ACHN (cell line): ENCODE measurements at places on chromosomes 2 and 18.

- no peak for DNase-seq
Measured at GRCh38 chr2:135650721-135651120, 90.9 kb upstream of the UBXN4 start.

- no peak for DNase-seq
Measured at GRCh38 chr2:134502104-134502503, 216.7 kb downstream of the TMEM163 start.

DNA sequence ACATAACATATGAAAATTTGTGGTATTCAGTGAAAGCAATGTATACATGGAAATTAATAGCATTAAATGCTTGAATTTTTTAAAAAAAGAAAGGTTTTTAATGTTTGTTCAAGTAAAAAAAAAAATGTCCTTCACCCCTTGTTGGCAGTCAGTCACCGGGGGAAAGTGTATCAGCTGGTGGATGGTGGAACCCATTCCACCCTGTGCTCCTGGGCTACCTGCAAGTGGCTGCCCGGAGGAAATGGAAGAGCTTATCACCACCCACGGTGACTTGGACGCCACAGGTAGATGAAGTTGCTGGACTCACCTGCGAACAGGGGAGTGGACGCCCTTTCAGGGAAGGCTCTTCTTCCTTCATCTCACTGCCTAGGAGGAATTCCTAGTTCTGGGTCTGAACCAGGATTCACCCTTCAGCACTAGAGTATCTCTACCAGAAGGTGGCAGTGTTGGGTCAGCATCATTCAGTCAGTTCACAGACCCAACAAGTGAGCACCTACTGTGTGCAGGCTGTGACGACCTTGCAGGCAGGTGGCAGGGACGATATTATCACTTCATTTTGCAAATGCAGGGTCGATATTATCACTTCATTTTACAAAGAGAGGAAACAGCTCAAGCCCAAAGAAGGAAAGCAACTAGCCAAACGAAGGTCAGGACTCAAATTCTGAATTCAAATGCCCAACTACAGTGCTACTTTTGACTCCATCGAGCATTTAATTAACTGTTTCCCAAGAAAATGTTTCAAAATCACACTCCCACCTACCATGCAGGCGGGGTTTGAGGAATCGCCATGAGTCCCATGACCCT, 35.8 kb downstream of the CIB4 start:
- DNase-seq, result peak; percentile 55

DNA sequence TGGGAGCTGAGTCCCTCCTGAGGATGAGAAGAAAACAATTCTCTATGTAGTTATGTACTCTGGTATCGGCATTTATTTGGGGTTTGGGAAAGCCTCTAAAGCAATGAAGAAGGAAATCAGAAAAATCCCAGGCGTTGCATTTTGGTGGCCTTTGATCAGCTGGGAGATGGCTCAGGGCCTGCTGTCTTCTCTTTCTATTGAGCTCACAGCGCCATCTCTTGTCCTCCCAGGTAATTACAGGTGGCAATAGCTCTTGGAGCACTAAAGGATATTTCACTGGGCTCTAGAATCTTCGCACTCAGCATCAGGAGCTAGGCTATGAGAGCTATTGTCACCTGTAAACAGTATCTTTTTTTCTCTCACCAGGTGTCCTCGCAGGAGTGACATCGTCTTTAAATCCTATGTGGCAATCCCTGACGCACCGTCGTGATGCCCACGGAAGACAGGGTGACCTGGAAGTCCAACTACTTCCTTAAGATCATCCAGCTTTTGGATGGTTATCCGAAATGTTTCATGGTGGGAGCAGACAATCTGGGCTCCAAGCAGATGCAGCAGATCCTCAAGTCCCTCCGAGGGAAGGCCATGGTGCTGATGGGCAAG, 76.1 kb upstream of the PMAIP1 start:
- DNase-seq, result peak; percentile 76

DNA sequence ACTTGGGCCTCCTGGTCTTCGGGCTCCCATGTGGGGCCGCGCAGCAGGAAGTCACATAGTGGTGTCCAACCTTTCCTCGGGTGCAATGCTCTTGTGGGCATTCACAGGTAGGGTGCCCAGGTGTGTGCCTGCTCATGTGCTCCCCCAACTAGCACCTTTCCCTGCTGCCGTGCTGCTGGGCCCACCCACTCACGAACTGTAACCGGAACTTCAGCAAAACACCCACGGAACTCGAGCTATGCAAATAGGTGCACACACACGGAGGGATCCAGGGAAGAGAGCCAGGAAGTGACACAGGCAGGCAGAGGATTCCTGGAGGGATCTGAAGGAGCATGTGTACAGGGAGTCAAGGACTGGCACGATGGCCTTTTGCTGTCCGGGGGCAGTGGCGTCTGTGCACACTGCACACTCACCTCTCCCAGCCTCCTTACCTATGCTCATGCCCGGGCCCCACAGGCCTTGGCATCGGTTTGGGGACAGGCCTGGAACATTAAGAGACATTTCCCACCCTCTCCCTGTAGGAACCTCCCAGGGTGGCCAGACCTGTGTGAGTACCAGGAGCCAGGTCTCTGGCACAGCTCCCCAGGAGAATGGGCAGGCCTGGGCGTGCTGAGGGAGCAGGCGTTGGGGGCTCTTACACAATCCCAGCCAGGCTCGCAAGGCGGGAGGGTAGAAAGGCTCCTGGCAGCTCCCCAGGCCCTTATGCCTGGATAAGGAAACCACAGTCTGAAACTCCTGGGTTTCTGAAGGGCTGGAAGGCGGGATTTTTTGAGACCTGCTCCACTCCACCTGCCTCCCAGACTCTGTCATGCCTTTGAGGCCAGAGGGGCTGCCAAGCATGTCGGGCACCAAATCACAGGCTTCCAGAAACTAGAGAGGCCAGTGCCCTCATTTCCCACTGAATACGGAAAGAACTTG, 6.6 kb upstream of the PTMA start:
- no peak for DNase-seq

DNA sequence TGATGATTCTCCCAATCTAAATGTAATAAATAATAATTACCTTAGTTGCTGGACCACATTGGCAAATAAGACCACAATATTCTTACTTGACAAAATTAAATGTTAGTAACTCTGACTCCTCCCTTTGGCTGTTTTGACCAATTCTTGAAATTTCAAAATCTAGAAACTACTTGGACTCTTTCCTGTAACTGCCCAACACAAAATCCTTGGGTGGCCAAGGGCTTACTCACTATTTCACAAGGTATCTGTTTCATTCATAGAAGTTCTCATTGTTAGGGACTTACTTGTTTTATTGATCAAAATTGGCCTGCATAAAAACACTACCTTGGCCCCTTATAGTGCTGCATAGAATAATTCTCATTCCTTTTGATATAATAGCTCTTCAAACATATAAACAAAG, 19.4 kb downstream of the CDH20 start:
- no peak for DNase-seq

GRCh38 chr2:203730076-203730729, 23.8 kb downstream of the CD28 start:
- DNase-seq, result no peak

DNA sequence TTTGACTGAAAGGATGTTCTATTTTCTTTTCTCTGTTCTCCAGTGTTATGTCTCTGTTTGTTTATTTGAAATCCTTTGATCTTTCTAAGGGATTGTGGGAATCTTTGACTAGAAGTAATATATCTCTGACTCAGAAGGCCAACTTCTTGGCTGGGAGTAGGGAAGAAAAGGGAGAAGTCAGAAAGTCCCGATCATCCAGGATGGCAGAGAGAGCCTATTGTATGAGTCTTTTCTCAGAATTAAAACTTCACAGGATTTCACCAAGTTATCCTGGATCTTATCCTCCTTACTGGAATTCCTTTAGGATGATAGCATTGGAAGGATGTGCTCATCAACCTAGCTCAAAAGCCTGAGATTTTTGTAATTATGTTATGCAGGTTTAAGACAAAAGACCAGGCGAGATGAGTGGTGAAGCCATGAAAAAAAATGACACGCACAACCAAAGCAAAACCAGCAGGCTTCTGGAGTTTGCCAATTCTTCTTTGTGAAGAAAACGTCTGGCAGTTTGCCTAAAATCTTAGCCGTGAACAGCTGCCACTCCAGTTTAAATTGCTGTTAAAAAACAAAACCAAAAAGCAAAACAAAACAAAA, 383.6 kb upstream of the SMIM21 start:
- no peak for DNase-seq

- DNase-seq, result no peak
Measured at GRCh38 chr2:20282916-20283592, 58.1 kb upstream of the SDC1 start.

DNA sequence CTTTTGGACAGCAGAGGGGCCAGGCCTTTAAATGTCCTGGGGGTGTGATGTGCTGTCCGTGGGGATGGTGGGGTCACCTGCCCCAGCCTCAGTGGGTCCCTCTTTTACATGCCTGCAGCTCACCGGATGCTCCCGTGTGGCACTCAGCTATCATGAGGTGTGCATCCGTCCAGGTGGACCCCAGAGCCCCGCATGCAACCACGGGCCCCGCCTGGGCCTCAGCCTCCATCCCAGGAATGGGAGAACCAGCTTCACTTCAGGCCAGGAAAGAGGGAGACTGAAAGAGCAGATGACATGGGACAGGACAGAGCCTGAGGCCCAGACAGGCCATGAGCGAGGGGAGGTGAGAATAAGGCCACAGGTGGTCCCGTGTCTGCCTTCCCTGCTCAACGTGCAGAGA, 37.5 kb downstream of the RAMP1 start:
- no peak for DNase-seq

DNA sequence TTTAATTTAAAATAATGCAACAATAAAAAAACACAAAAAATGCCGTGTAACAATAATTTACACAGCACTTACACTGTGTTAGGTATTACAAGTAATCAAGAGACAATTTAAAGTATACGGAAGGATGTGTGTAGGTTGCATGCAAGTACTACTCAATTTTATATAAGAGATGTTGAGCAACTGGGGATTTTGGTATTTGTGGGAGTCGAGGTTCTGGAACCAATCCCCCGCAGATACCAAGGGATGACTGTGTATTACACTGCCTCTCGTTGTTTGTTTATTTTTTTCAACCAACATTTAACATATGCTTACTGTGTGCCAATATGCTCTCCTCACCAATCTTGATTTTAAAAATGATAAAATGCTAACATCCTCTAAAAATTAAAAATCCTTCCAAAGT, 24.8 kb downstream of the MAP3K2 start:
- DNase-seq, result no peak

GRCh38 chr2:25714740-25715139, 41.4 kb upstream of the DTNB start:
- peak; percentile 11 for DNase-seq

- no peak for DNase-seq
Measured at GRCh38 chr2:96884299-96885094, 14.6 kb upstream of the SEMA4C start.

GRCh38 chr2:62947403-62947802, 103.2 kb upstream of the OTX1 start:
- DNase-seq, result no peak

DNA sequence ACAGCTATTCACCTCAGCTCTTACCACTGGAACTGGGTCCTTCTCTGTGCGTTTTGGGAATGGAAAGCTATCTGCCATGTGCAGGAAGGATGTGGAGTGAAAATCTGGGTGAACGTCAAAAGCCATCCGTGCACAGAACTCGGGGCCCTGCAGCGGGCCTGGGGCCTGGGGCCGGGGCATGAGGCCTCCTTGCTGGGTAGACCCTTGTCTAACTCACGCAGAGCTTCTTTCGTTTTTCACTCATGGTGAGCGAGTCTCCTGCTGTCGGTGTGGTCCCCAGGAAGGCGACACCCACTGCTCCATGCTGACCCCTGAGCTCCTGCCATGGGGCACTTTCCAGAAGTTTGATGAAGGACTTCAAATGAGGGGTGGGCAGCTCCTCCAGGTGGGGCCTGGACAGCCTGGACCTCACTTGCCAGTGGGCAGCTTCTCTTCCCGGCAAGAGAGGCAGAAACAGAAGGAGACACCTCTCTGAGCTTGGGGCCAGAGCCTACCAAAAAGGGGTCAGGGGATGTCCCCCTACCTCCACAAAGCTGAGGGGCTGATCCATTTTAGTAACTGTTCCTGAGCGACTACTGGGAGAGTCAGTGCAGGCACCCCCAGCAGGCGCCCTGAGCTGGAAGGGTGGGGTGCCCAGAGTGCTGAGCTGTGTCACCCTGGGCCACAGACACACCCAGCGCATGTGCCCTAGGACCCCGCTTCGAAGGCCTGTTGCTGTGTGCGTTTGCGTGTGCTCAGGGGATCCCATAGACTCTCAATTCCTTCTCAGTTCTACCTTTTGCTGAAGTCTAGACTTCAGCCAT, 117.7 kb upstream of the HDAC4 start:
- no peak for DNase-seq

- DNase-seq, result peak; percentile 90
Measured at GRCh38 chr2:192194866-192195547, at the start of gene TMEFF2. TMEFF2 (minus strand) TSS chr2:192194933; CDS start chr2:192194524, 409 bp downstream.

DNA sequence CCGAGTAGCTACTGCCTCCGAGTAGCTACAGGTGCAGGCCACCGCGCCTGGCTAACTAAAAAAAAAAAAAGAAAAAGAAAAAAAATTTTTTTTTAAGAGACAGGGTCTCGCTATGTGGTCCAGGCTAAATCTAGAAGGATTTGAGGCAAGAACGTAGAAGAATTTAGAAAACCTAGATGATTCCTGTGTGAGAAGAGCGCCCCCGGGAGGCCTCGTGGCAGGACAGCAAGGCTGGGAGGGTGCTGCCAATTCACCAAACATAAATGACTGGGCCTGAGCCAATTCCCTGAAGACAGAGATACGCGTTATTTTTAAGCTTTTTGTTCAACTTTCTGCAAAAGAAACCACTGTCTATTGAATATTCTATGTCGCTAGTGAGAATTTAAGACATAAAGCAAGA, 90.1 kb upstream of the TGFA start:
- DNase-seq, result peak; percentile 41

DNA sequence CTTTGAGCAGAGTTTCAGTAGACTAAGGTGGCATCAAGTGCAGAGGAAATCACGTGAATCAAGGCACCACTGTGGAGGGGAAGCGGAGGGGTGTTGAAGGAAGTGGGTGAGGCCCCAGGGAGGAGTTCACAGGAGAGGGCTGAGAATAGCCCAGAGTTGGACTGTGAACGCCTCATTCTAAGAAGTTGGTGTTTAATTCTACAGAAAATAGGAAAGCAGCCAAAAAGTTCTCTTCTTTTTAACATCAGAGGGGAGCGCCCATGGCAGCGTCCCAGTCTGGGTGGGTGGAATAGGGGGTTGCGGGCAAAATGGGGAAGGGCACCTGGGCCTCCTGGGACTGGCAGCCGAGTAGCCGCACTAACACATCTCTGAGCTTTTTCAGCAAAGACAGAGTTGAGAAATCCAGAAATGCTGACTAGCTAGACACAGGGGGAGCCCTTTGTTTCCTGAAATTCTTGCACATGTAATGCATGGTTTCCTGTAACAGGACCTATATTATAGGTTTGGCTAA, 97.0 kb downstream of the NEB start:
- DNase-seq, result no peak

- no peak for DNase-seq
Measured at GRCh38 chr2:97967216-97967592, 28.5 kb downstream of the TMEM131 start.

DNA sequence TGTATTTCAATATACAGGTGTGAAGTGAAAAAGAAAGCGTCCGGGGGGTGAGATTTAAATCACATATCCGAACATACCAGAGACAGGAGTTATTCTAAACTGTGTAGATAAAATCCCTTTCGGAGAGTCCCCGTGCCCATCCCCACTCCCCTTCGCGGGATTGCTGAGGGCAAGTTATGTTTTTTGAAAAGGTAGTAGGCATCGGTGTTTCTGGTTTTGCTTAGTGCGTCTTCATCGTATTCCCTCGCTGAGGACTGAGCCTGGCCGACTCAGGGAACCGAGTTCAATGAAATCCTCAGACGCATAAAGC, 583.4 kb downstream of the ZEB2 start:
- no peak for DNase-seq
